A673 (cell line): ENCODE measurements at places on chromosomes 1 and 21. TPM values are rescaled to one million over a fixed set of nuclear protein-coding genes. Genes with fewer than 3 reads are reported as not detected.

The PDZK1 gene
- total RNA-seq: 0.39 and 0.52 TPM in 2 replicates

The CHODL gene
- 0.19 and 0.26 TPM in 2 replicates for total RNA-seq

The EPHB2 gene
- total RNA-seq: 10.4 and 12.3 TPM in 2 replicates

The CFHR1 gene
- total RNA-seq: not detected in 2 replicates

The ARMH1 gene
- 0.26 and 0.87 TPM in 2 replicates for total RNA-seq

The CDC20 gene
- total RNA-seq: 296 and 309 TPM in 2 replicates

The MFAP2 gene
- total RNA-seq: 27.2 and 44.7 TPM in 2 replicates

The ISG15 gene
- total RNA-seq: 45.3 and 55.6 TPM in 2 replicates

The IRF6 gene
- total RNA-seq: 0.17 and 0.28 TPM in 2 replicates

The SHC1 gene
- total RNA-seq: 201 and 204 TPM in 2 replicates

The TTC39A gene
- total RNA-seq: 3.1 and 5.1 TPM in 2 replicates

The LMOD1 gene
- 0.20 TPM in 1 of 2 replicates, not detected in the other for total RNA-seq

The RBM8A gene
- 255 and 276 TPM in 2 replicates for total RNA-seq

The APOBEC4 gene
- not detected in 2 replicates for total RNA-seq

The CA14 gene
- 2.0 and 2.2 TPM in 2 replicates for total RNA-seq

The ELAVL4 gene
- total RNA-seq: not detected in 2 replicates

The ATXN7L2 gene
- total RNA-seq: 11.0 and 16.3 TPM in 2 replicates

The ACBD6 gene
- 63.7 and 66.8 TPM in 2 replicates for total RNA-seq

The B3GALT2 gene
- total RNA-seq: 0.24 and 0.39 TPM in 2 replicates

The DNAJC28 gene
- total RNA-seq: 1.7 and 2.1 TPM in 2 replicates

The LCE3D gene
- total RNA-seq: not detected in 2 replicates

The ACTL8 gene
- total RNA-seq: 0.28 and 0.31 TPM in 2 replicates

The KNCN gene
- total RNA-seq: not detected in 2 replicates

The RAB25 gene
- 0.47 and 0.66 TPM in 2 replicates for total RNA-seq

The BCAN gene
- total RNA-seq: not detected in 2 replicates

The CD55 gene
- 0.57 and 0.71 TPM in 2 replicates for total RNA-seq

The HYI gene
- 14.8 and 19.8 TPM in 2 replicates for total RNA-seq

The CD244 gene
- total RNA-seq: not detected in 2 replicates

The KCNJ9 gene
- total RNA-seq: not detected in 2 replicates

The NUP133 gene
- 59.0 and 67.9 TPM in 2 replicates for total RNA-seq

The HAO2 gene
- not detected in 2 replicates for total RNA-seq

The FLG2 gene
- total RNA-seq: not detected in 2 replicates

The CSF3R gene
- not detected in 2 replicates for total RNA-seq

The C1orf226 gene
- 27.9 and 34.3 TPM in 2 replicates for total RNA-seq
